ENCODE measurements at places on chromosomes 2 and 18. TPM values are rescaled to one million over a fixed set of nuclear protein-coding genes. Genes with fewer than 3 reads are reported as not detected.

GRCh38 chr18:49365346-49365745 lies 95.1 kb downstream of the DYM start:
- DNase-seq: no peak

TLK1 gene
- total RNA-seq: 28.1 TPM

DNA sequence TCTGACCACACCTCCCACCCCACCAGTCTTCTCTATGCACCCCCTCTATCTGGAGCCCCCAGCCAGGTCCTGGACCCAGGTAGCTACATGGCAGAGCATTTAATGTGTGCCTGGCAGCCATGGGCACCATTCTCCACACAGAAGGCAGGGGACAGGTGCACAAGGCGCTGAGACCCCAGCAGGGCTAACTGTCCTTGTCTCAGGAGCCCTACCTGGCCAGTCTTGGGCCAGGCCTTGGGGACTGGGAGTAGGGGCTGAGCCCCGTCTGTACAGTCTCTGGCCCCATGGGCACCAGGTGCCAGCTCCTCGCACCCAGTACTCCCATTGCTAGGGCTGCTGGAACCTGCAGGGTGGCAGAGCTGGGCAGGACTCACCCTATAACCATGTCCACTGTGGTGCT lies 2.9 kb downstream of the GNLY start:
- no peak for DNase-seq

- DNase-seq: no peak
These were observed 31.1 kb downstream of the ACTR3 start for GRCh38 chr2:113920996-113921395.

DNA sequence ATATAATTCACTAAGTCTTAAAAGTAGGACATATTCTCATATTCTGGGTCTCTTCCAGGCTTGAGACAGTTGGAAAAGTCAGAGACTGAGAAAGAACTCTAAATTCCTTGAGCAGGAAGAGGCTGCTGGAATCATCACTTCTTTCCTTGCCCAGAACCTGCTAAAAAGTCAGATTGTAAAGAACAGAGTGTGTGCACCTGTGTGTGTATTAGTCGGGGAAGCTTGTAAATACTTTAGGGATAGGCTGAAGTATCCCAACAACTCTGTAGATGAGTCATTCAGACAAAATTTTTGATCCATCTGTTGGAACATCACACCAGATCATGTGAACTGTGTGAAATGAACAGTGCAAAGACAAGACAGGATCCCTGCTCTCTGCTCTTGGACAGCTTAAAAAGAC lies 16.1 kb downstream of the GAREM1 start:
- peak; percentile 11 for DNase-seq

DNA sequence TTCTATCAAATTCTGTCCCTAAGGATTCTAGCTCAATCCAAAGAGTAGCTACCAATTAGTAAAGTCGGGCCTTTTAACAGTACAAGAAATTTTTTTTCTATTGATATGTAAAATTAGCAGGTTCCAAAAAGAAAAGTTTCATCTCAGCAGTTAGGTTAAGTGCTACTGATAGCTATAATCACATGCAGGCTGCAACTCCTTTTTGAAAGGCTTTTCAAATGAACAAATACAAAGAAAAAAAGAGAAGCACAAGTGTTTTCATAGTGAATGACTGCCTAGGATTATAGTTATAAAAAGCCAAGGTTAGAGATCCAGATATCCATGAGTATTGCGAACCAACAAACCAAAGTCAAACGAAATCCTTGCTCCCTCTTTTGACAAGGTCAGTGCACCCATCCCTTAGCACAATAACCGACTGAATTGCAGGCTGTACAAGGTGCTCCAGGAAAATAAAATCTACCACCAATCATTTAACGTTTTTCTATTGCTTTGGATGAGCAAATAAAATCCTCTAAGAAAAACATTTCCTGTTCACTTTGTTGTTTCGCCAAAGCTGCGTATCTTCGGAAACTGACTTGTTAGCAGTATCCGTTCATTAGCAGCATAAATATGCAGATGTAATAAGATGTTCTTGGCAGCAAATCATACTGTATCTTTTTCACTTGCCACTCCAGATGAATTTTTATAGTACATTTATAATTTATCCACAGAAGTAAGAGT lies 100.2 kb downstream of the SRBD1 start:
- DNase-seq: no peak

All from fibroblast of the aortic adventitia (primary cell).